ENCODE measurements at places on chromosomes 1 and 21. TPM values are rescaled to one million over a fixed set of nuclear protein-coding genes. Genes with fewer than 3 reads are reported as not detected.

- peak; percentile 39 for DNase-seq
These were observed 24.5 kb upstream of the PALMD start for GRCh38 chr1:99621340-99621901.

The CYP2J2 gene
- 0.09 TPM for polyA plus RNA-seq

- DNase-seq, result peak; percentile 86
These were observed 3.7 kb upstream of the NEK7 start for GRCh38 chr1:198153103-198153502.

- no peak for DNase-seq
These were observed 19.3 kb upstream of the ZNF326 start for GRCh38 chr1:89975540-89976125.

The AMY1A gene
- polyA plus RNA-seq, result not detected

The FAM163A gene
- not detected for polyA plus RNA-seq

DNA sequence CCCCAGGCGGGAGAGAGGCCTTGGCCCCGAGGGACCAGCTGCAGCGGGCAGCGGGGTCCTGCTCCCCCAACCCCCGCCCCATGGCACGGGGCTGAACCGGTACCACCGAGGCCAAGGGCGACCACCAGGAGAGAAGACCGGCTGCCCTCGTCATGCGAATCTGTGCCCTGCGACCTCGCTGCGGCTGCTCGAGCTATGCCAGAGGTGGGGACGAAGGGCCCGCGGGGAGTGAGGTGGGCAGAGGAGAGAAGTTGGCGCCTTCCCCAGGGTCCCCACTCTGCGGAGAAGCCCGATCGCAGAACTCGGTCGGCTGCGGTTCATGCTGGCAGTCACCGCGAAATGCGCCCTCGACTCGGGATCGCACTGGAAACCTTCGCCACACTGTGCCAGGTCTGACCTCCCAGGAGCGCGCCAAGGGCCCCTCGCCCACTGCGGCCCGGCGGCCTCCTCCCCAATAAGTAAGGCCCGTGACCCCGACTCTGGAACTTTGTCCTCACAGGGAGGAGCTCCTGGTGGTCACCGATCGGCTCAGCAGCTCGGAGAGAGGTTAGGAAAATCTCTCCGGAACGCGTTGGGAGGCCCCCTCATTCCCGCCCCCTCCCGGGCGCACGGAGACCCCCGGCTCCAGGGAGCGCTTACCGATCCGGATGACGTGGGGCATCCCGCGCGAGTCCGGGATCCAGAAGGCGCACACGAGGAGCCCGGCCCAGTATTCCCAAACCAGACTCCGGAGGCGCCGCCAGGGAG, 787 bp downstream of the GRIK3 start:
- no peak for DNase-seq

All from IMR-90 (cell line).